ENCODE measurements at places on chromosomes 5 and 9. TPM values are rescaled to one million over a fixed set of nuclear protein-coding genes. Genes with fewer than 3 reads are reported as not detected.

The TMEM252 gene
- polyA plus RNA-seq, result not detected

The ZFP2 gene
- 0.32 TPM for polyA plus RNA-seq

DNA sequence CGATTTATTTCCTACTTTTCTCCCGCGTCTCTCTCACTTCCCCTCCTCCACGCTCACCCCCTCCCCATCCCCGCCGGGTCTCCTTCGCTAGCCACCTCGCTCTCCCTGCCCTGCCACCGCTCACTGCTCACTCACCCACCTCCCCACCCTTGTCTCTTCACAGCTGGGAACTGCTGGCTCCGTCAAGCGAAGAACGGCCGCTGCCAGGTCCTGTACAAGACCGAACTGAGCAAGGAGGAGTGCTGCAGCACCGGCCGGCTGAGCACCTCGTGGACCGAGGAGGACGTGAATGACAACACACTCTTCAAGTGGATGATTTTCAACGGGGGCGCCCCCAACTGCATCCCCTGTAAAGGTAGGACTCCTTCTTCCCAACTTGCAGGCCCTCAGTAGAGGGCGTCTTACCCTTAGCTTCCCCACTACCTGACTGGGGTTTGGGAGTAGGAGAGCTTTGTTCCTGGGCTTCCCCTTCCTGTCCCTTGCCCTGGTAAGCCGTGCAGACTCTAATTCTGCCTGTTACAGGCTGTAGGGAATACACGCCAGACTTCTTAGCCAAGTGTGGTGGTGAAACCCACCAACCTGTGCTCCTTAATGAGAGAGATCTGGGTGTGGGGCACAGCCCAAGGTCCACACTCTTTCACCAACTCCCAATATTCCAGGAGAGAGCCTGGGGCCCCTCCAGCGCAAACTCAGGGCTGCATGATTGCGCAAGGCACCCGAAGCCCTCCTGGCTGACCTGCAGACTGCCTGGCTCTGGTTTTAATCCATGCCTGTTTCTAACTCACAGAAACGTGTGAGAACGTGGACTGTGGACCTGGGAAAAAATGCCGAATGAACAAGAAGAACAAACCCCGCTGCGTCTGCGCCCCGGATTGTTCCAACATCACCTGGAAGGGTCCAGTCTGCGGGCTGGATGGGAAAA is 2.5 kb downstream of the FST start:
- DNase-seq, result no peak

- no peak for DNase-seq
Observed at GRCh38 chr9:135068776-135069415, 18.6 kb upstream of the OLFM1 start.

Data from BJ (cell line).